ENCODE measurements at places on chromosomes 4 and X.

DNA sequence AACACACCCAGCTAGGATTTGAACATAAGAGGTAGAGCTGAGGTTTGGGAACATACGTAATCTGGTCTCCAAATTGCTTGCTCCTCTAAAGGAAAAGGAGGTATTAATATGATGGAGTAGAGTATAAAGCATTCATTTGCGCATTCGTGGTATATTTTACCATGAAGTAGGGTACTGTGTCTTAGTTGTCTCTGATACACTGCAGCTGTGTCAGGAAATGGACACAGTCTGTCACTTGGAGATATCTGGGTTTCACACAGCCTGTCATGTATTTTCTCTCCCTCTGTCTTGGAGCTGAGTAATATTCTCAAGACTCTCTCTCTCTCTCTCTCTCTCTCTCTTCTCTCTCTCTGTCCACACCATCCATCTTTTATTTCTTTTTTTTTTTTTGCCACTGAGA lies 274.8 kb upstream of the UGT8 start:
- DNase-seq = no peak

- no peak for DNase-seq
Observed at GRCh38 chr4:174023641-174024040, 259.8 kb downstream of the FBXO8 start.

GRCh38 chr4:90061881-90062280 lies 65.3 kb upstream of the CCSER1 start:
- no peak for DNase-seq

DNA sequence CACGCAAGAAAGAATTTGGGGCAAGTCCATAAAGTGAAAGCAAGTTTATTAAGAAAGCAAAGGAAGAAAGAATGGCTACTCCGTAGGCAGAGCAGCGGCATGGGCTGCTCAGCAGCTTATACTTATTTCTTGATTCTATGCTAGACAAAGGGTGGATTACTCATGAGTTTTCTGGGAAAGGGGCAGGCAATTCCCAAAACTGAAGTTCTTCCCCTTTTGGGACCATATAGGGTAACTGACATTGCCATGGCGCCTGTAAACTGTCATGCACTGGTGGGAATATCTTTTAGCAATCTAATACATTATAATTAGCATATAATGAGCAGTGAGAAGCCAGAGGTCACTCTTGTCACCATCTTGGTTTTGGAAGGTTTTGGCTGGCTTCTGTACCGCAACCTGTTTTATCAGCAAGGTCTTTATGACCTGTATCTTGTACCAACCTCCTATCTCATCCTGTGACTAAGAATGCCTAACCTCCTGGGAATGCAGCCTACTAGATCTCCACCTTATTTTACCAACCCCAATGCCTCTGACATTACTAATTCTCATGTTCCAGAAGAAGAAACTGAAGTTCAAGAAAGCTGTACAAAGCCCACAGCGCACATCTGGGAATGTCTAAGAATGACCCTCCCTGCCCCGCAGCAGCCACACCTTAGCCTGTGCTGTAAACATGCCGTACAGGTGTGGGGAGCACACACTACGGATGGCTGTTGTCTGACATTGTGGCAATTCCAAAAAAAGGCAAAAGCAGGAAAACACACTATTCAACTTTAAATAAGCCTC lies 18.6 kb downstream of the RXFP1 start:
- DNase-seq = no peak

GRCh38 chr4:175823015-175823742 lies 11.1 kb upstream of the GPM6A start:
- no peak for DNase-seq

DNA sequence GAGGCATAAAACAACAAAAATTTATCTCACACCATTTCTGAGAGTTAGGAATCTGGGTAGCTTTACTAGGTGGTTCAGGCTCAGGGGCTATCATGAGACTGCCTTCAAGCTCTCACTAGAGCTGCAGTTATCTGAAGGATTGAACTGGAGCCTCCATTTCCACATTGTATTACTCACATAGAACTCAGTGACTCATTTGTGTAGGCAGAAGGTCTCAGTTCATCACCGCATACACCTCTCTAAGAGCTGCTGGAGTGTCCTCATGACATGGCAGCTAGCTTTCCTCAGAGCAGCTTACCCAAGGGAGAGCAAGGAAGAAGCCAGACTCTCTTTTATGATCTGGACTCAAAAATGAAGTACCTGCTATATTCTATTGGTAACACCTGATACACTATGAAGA lies 389.2 kb downstream of the IQCM start:
- no peak for DNase-seq

DNA sequence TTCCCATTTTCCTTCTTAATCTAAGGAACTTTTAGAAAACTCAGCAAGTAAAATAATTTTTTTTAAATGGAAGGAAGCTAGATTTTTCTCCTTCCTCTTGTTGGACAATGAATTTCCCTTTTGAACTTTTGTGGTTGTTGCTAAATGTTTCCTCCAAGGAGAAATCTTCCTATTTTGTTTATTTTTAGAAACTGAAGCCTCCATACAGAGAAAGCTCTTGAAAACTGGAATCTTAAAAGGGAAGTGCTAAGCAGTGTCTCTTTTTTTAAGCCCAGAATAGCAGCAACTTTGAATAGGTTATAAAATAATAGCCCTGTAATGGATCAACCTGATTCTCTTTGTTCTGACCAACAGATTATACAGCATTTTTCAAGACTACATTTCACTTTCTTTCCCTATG lies 15.1 kb upstream of the DCLK2 start:
- no peak for DNase-seq

GRCh38 chr4:14092741-14093140 lies 465.2 kb upstream of the BOD1L1 start:
- DNase-seq = no peak

DNA sequence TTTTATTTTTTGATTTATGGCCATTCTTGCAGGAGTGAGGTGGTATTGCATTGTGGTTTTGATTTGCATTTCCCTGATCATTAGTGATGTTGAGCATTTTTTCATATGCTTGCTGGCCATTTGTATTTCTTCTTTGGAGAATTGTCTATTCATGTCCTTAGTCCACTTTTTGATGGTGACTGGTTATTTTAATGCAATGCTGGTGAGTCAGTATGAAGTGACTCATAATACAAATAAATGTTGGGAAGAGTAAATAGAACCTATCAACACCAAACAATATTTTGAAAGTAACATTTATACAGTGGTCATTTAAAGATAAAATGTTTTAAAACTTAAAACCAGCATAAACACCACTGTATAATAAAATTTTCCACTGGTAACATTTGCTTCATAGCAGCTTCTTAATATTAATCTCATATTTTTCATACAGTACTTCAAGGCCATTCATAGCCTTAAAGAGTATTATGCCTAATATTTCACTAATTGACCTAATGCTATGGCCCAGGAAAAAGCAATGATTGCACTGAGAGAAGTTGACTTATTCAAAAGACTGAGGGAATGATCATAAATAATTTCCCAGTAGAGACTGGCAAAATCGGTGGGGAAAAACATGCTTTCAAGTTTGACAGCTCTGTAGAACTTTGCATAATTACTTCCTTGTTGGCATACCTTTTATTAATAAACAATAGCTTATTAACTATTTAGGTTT lies 33.9 kb downstream of the CASK start:
- DNase-seq = no peak

DNA sequence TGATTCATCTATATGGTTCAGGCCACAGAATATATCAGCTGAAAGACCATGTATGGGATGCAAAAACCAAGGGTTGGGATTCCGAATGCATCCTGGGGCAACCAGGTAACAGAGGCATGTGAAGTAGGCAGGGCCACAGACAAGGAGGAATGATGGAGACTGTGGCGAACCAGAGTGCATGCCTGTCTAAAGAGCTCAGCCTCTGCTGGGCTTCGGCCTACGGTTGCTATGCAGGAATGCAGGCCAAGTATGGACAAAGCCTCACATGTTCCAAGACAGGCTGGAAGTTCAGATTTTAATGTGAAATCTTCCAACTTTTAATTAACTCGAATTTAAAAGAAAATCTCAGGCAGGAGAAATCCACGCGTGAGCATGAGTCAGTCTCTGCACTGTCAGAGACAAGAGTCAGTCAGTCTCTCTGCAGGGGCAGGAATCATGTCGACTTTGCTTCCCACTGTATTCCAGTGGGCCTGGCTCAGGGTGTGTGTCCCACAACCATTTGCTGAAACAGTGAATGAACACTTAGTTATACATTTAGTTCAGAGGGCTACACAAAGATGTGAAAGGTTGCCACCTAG lies 344.4 kb downstream of the UNC5C start:
- DNase-seq = no peak

GRCh38 chr4:145541346-145541745 lies 59.7 kb downstream of the SMAD1 start:
- no peak for DNase-seq

- DNase-seq = no peak
Observed at GRCh38 chr4:139833151-139833910, 167.7 kb downstream of the MGST2 start.

GRCh38 chr4:83364312-83364711 lies 29.7 kb upstream of the HPSE start:
- DNase-seq = no peak

DNA sequence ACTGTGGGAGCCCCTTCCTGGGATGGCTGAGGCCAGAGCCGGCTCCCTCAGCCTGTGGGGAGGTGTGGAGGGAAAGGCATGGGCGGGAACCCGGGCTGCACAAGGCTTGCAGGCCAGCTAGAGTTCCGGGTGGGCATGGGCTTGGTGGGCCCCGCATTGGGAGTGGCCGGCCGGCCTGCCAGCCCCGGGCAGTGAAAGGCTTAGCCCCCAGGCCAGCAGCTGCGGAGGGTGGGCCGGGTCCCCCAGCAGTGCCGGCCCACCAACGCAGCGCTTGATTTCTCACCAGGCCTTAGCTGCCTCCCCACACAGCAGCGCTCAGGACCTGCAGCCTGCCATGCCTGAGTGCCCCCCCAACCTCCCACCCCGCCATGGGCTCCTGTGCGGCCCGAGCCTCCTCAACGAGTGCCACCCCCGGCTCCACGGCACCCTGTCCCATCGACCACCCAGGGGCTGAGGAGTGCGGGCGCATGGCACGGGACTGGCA lies 78.0 kb downstream of the COX7B2 start:
- no peak for DNase-seq

- DNase-seq = no peak
Observed at GRCh38 chr4:793093-793861, 32.7 kb downstream of the CPLX1 start.

GRCh38 chr4:3445829-3446545 lies 4.2 kb downstream of the HGFAC start:
- peak; percentile 15 for DNase-seq

- DNase-seq = no peak
Observed at GRCh38 chr4:10158333-10158942, 41.8 kb upstream of the WDR1 start.

DNA sequence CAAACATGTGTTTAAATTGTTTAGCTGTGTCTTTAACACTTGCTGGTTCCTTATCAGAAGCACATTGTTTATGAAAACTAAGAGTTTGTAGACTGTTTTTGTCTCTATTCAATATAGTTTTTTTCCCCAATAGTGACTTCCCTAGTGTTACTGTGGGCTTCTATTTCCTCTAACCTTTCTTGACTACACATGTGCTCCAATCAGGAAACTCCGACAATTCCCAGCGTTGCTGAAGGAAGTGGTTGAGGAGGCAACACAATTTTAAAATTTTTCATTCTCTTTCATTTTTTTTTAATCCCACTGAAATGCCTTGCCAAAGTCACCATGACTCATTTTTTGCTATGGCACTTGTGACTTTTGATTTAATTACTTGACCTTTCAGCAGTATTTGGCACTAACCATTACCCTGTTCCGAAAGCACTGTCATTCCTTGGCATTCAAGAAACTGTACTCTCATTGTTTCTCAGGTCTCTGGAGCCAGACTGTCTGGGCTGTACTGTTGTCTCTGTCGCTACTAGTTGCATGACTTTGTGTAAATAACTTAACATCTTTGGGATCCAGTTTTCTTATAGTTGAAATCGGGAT lies 67.6 kb upstream of the FREM3 start:
- no peak for DNase-seq

GRCh38 chr4:175306436-175306835 lies 388.3 kb downstream of the ADAM29 start:
- DNase-seq = no peak

DNA sequence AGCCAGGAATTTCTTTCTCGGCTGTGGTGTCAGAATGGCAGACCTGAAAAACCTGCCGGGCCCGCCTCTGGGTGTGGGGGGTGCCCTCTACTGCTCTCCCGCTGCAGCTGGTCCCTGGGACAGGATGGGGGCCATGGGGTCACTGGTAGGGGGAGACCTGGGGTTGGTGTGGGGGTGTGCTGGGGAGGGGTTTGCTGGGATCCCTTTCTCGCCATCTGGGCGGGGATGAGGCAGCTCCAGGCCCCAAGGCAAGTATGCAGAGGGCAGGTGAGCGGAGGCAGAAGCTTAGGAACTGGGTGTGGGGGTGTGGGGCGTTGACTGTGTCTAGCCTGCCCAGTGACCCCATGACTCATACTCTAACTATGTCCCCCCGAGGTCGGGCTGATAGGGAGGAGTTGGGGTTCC lies 884 bp downstream of the CCDC120 start:
- peak; percentile 28 for DNase-seq

- no peak for DNase-seq
Observed at GRCh38 chr4:155005395-155006090, 202.9 kb upstream of the NPY2R start.

GRCh38 chrX:8783097-8783713 lies 18.0 kb downstream of the FAM9A start:
- DNase-seq = no peak

- DNase-seq = no peak
Observed at GRCh38 chr4:90028460-90028859, 98.7 kb upstream of the CCSER1 start.

- DNase-seq = no peak
Observed at GRCh38 chr4:176945334-176945733, 152.6 kb upstream of the VEGFC start.

GRCh38 chr4:128572778-128573241 lies 236.7 kb upstream of the JADE1 start:
- no peak for DNase-seq

DNA sequence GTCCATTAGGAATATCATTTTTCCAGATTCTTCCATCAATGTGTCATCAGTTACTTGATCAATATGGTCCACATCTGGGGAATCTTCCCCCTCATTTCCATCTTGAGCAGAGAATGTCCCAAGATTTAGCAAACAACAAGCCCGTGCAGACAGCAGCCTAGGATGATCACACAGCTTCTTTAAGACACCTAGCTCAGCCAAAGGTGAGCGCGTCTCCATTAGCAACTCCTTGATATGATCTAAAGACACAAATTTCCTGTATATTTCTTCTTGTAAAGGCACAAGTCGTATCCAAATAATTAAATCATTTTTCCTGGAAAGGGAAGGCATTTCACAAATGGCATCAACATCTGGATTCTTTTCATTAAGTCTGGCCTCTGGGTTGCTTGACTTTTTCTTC lies 25.8 kb downstream of the PIN4 start:
- DNase-seq = no peak

GRCh38 chr4:109434007-109434971 lies 674 bp downstream of the SEC24B start:
- no peak for DNase-seq

GRCh38 chr4:151781026-151781425 lies 20.2 kb upstream of the GATB start:
- DNase-seq = no peak

DNA sequence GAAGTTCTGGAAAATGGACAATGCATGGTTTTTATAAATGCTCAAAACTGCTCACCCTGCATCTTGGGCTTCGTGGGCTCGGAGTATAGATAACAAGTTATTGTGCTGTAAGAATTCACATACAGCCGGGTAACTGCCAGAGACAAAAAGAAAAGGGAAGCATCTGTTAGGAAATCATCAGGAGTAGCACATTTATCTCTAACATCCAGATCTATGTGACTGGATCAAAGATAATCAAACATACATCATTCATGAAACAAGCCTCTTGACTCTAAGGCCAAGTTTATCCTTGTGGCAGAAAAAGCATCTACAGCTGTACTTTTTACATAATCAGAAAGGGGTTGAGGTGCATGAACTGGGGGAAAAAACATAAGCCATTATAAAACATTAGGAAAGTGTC lies 264.2 kb downstream of the PPP3CA start:
- DNase-seq = no peak
